ENCODE measurements at places on chromosomes 1 and 21.

DNA sequence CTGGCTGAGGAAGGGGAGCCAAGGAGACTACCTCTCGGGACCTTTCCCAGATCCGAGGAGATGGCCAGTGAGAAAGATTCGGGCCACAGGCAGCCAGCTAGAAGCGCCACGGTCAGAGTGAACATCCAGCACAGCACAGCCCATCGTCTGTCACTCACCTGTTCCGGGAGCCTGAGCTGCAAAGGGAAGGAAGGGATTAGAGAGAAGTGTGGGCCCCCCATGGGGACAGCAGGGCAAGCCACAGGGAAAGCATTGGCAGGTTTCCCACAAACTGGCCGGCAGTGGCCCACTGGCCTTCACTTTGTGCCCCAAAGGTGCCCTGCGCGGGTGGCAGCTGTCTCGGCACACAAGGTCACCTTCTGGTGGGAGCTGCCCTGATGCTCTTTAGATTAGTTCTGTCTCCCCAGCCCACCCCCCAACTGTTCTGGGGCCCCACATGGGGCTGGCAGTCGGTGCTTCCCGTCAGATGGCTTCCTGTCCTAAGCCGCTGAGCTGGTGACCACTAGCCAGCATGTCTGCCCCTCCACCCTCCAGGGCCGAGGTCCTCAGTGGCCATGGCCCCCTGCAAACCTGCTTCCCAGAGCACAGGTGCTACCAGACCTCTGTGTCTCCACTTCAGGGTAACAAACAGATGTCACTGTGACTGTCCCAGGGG, 56.7 kb downstream of the LACTBL1 start:
- no peak for DNase-seq

- DNase-seq: no peak
Measured at GRCh38 chr1:179950651-179951050, 4.0 kb upstream of the CEP350 start.

GRCh38 chr1:79079770-79080169, 73.2 kb upstream of the ADGRL4 start:
- DNase-seq: no peak

DNA sequence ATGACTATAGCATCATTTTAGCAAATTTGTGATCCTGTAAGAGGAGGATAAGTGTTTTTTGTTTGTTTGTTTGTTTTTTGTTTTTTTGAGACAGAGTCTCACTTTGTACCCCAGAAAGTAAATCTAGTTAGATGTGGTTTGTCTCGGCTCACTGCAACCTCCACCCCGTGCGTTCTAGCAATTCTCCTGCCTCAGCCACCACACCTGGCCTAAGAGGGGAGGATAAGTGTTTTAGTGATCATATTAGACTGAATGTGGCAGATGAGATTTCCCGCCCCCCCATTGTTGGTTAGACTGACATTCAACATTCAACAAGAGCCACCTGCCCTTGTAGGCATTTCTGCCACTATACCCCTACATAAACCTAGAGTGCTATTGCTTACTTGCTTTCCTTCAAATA, 98.5 kb downstream of the OSBPL9 start:
- DNase-seq: no peak

- no peak for DNase-seq
Measured at GRCh38 chr1:29136391-29136915, 12.8 kb upstream of the TMEM200B start.

DNA sequence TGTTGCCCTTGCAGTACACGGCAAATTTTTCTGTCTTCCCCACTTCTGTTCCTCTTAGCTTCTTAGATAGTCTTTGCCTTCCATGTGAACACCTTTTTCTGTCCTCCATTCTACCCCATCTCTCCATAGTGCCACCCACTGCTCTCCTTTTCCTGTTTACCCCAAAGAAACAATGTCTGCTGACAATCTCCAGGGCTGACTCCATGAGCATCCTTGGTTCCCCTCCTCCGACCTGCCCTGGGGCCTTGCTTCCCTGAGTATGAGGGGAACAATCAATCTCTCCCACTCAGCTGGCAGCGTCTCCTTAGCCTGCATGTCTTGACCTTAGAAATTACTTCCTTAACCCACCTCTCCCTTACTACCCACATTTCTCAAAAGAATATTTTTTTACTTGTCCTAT, 12.3 kb upstream of the MYBPHL start:
- DNase-seq: no peak

- DNase-seq: no peak
Measured at GRCh38 chr1:207794861-207795260, 43.0 kb downstream of the CD46 start.

- no peak for DNase-seq
Measured at GRCh38 chr1:82001345-82001744, 200.6 kb downstream of the ADGRL2 start.

GRCh38 chr1:116740746-116741145, 13.5 kb upstream of the CD2 start:
- no peak for DNase-seq

- peak; percentile 65 for DNase-seq
Measured at GRCh38 chr1:111507411-111508201, 4.2 kb upstream of the ADORA3 start.

- no peak for DNase-seq
Measured at GRCh38 chr1:216186141-216186540, 237.1 kb downstream of the USH2A start.

GRCh38 chr21:15894596-15894995, 164.8 kb downstream of the USP25 start:
- DNase-seq: no peak

DNA sequence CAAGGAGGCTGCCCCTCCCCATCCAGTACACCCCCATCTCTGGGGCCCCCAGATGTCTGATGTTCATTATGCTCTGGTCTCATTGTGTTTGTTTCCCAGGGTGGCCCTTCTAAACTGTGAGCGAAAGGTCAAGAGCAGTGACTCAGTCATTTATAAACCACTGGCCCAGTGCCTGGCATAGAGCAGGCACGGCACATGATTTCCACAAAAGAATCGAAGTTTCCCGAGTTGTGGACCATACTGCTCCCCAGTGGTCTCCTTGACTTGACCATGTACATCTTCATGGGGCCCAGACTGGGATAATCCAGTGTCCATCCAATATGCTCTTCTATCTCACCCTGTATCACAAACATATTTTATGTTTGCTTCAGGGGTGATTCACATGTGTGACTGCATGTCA, 153.3 kb downstream of the NR5A2 start:
- no peak for DNase-seq
